ENCODE measurements at places on chromosomes 13 and 19. TPM values are rescaled to one million over a fixed set of nuclear protein-coding genes. Genes with fewer than 3 reads are reported as not detected.

GRCh38 chr19:41218615-41219507 lies at the start of gene AXL:
Gene AXL (plus strand): TSS chr19:41219223. CDS start chr19:41219393, 170 bp downstream.
- DNase-seq: peak; percentile 59
- no peaks in the 10 kb centered on the region for H3K36me3 ChIP-seq
- H3K4me3 ChIP-seq: peak within 1 kb of the TSS; percentile 37
- peak within 1 kb of the TSS; percentile 77 for H3K27ac ChIP-seq
- peaks cover 4% of the 10 kb centered on the region for H3K27me3 ChIP-seq

The LILRA6 gene
- total RNA-seq: 0.54 TPM

GRCh38 chr13:50635504-50635903 lies 208.0 kb downstream of the DLEU7 start:
- no peak for DNase-seq
- no peaks in the 10 kb centered on the region for H3K27me3 ChIP-seq
- H3K27ac ChIP-seq: no peak overlapping the region
- H3K4me1 ChIP-seq: no peaks in the 10 kb centered on the region

DNA sequence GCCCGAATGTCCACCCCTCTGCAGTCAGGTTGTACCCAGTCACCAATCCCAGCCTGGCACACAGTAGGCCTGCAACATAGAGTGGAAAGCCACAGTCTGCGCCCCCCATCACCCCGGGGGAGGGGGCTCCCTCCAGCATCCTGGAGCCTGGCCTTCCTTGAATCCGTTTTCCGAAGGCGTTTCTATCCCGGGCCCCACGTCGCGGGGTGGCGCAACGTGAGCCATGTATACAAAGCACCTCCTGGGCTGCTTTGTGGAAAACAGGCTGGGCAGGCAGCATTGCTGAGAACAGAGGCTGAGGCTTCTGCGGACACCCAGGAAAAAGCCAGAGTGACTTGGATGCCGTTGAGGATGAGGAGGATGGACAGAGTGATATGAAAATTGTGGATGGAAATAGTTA lies 103.3 kb upstream of the USP29 start:
- no peak for DNase-seq
- no peaks in the 10 kb centered on the region for H3K4me1 ChIP-seq
- no peak overlapping the region for H3K4me3 ChIP-seq
- H3K36me3 ChIP-seq: no peaks in the 10 kb centered on the region
- H3K27me3 ChIP-seq: no peaks in the 10 kb centered on the region
- H3K27ac ChIP-seq: no peak overlapping the region
